Pancreas (tissue), 10 donors: ENCODE measurements at places on chromosomes 3 and 15.

GRCh38 chr3:60728006-60728405 is 523.2 kb downstream of the FHIT start:
- no peaks in the 10 kb centered on the region for H3K4me1 ChIP-seq
- no peaks in the 10 kb centered on the region for H3K27me3 ChIP-seq
- no peak for DNase-seq

GRCh38 chr3:177731644-177732268 is 534.5 kb upstream of the TBL1XR1 start:
- H3K27ac ChIP-seq: no peak overlapping the region
- no peak for DNase-seq
- H3K36me3 ChIP-seq: no peaks in the 10 kb centered on the region
- peaks cover 5% of the 10 kb centered on the region for H3K4me1 ChIP-seq
- no peaks in the 10 kb centered on the region for H3K27me3 ChIP-seq

GRCh38 chr15:41285285-41285684 is 47.1 kb downstream of the OIP5 start:
- H3K4me3 ChIP-seq: no peak overlapping the region
- H3K36me3 ChIP-seq: peaks cover 26% of the 10 kb centered on the region
- H3K4me1 ChIP-seq: no peaks in the 10 kb centered on the region
- peak overlapping the region; percentile 91 for H3K27ac ChIP-seq

DNA sequence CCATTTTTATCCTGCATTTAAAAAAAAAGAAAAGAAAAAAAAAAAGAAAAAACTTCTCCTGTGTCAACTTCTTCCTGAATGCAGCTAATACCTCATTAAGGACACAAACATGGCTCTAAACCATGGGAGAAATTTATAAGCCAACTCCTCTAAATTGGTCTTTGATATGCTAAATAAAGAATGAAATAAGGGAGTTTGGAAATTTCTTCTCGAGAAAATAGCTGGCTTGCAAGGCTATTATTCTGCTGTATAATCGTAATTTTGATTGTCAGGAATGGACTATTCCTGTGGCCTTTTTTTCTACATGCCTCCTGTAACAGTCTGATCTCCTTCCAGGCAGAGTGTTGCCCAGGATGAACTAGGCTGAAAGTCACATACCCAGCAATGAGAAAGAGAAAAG is 20.6 kb downstream of the CTXND1 start:
- no peaks in the 10 kb centered on the region for H3K27me3 ChIP-seq
- H3K4me3 ChIP-seq: no peak overlapping the region
- no peak overlapping the region for H3K27ac ChIP-seq
- H3K36me3 ChIP-seq: no peaks in the 10 kb centered on the region
- DNase-seq: no peak

- no peak overlapping the region for H3K27ac ChIP-seq
- no peaks in the 10 kb centered on the region for H3K36me3 ChIP-seq
- H3K4me3 ChIP-seq: no peak overlapping the region
- H3K27me3 ChIP-seq: no peaks in the 10 kb centered on the region
- no peaks in the 10 kb centered on the region for H3K4me1 ChIP-seq
These were observed 39.4 kb downstream of the KPNA1 start for GRCh38 chr3:122475316-122475715.

- no peak overlapping the region for H3K4me3 ChIP-seq
- H3K4me1 ChIP-seq: no peaks in the 10 kb centered on the region
- no peaks in the 10 kb centered on the region for H3K27me3 ChIP-seq
- H3K27ac ChIP-seq: no peak overlapping the region
- DNase-seq: no peak
These were observed 87.4 kb upstream of the MEX3B start for GRCh38 chr15:82133251-82133650.

- H3K27me3 ChIP-seq: no peaks in the 10 kb centered on the region
- no peaks in the 10 kb centered on the region for H3K4me1 ChIP-seq
- no peaks in the 10 kb centered on the region for H3K36me3 ChIP-seq
- peak overlapping the region; percentile 76 for H3K4me3 ChIP-seq
- no peak for DNase-seq
These were observed 648 bp upstream of the P2RY1 start for GRCh38 chr3:152834191-152834775.

DNA sequence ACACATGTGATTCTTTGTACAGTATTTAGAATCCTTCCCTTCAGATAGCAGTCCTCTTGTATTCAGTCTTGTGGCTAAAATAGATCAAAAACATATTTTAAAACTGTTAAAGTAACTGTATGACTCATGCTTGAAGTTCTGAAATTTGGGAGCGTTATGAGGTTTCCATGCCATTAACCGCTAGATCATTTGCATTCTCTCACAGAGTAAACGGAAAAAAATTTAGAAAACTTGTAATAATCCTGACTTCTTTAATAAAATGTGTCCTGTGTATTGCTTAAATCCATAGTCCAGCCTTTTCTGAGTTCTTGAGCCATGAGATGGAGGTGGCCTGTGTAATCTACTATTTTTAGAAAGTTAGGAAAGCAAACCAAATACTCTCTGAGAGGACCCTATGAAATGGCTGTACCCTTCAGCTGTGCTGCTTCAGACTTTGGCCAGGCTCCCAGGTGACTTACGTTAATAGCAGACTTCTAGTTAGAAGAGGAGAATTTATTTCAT is 33.8 kb downstream of the MBNL1 start:
- peak overlapping the region; percentile 8 for H3K4me3 ChIP-seq
- H3K27ac ChIP-seq: peak overlapping the region; percentile 59
- no peak for DNase-seq
- peaks cover 57% of the 10 kb centered on the region for H3K4me1 ChIP-seq

DNA sequence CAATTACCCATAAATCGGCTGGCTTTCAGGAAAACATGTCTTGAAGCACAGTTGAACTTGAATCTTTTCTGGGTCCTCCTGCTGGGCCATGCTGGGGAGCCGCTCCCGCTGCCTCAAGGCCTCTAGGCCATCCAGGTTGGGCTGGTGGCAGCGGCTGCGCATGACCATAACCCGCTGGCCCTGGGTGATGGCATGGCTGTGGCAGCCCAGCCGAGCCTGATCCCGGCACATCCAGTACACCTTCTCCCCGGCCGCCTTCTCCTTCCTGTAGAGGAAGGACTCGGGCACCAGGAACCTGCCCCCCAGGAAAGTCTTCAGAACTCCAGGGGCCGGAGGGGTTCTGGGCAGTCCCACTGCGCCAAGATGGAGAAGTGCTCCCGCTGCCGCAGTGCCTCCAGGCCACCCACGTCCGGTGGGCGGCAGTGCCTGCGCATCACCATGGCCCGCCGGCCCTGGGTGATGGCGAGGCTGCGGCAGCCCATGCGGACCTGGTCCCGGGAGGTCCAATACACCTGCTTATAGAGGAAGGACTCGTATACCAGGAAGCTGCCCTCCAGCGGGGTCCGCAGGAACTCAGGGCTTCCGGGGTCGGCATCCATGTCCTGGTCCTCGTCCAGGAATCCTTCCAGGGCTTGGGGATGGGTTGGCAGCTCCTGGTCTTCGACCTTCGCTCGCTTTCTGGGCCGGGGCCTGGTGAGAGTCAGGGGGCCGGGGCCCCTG is 84.3 kb upstream of the FXR1 start:
- DNase-seq: peak; percentile 15
- H3K27ac ChIP-seq: no peak overlapping the region
- no peak overlapping the region for H3K4me3 ChIP-seq
- H3K27me3 ChIP-seq: no peaks in the 10 kb centered on the region

- no peak overlapping the region for H3K27ac ChIP-seq
- H3K4me1 ChIP-seq: no peaks in the 10 kb centered on the region
- H3K36me3 ChIP-seq: no peaks in the 10 kb centered on the region
- DNase-seq: no peak
- H3K27me3 ChIP-seq: no peaks in the 10 kb centered on the region
These were observed 159.8 kb upstream of the NUDT16 start for GRCh38 chr3:131221731-131222130.

DNA sequence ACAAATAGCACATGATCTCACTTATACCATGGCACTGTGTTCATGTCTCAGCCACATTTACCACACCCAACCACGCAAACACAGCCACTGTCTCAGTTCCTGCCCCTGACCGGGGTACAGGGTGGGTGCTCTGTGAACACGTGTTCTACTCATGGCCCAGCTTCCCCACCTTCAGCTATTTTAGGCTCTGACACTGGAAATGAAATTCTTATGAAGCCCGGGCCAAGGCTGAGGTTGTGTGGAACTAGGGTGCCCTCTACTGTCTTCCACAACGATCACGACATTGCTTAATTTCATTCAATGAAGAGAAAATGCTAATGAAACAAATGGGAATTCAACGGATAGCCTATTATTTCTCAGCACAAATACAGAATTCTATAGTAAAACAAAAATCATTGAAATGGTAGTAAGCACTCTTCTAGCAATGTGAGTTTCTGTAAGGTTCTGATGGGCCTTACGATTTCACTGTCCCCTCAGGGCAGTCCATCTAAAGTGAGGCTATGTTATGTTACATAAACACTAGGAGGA is 2.1 kb upstream of the GABRA5 start:
- peaks cover 28% of the 10 kb centered on the region for H3K27me3 ChIP-seq
- DNase-seq: no peak
- H3K4me3 ChIP-seq: no peak overlapping the region
- H3K4me1 ChIP-seq: no peaks in the 10 kb centered on the region
- H3K36me3 ChIP-seq: no peaks in the 10 kb centered on the region
- H3K27ac ChIP-seq: no peak overlapping the region

GRCh38 chr3:188306435-188307005 is 152.6 kb downstream of the LPP start:
- no peak overlapping the region for H3K4me3 ChIP-seq
- no peaks in the 10 kb centered on the region for H3K27me3 ChIP-seq
- peaks cover 22% of the 10 kb centered on the region for H3K4me1 ChIP-seq
- H3K36me3 ChIP-seq: no peaks in the 10 kb centered on the region

- no peak overlapping the region for H3K27ac ChIP-seq
- no peaks in the 10 kb centered on the region for H3K27me3 ChIP-seq
- H3K4me1 ChIP-seq: no peaks in the 10 kb centered on the region
- no peak for DNase-seq
These were observed 76.2 kb upstream of the OXTR start for GRCh38 chr3:8845641-8846040.

GRCh38 chr3:112776836-112777235 is 69.8 kb downstream of the CD200R1L start:
- H3K4me1 ChIP-seq: no peaks in the 10 kb centered on the region
- H3K27me3 ChIP-seq: no peaks in the 10 kb centered on the region
- H3K4me3 ChIP-seq: no peak overlapping the region
- no peak for DNase-seq
- no peak overlapping the region for H3K27ac ChIP-seq

DNA sequence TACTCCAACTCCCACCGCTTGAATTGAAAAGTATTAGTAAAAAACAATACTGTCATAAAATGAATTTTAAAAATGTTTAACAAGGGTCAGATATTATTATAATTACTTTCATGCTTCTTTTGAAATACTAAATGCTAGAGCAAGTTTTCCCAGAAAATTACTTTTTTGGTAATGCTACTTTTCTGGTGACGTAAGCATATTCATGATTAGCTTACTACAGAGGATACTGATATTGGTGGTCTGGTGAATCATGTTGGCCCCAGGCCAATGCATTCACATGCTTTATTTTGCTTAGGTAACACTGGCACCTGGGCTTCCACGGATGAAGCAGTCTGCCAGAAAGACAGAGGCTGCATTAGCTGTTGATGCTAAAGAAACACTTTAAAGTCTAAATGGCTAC is 12.4 kb downstream of the SPATA16 start:
- no peaks in the 10 kb centered on the region for H3K36me3 ChIP-seq
- no peak overlapping the region for H3K27ac ChIP-seq
- H3K4me1 ChIP-seq: no peaks in the 10 kb centered on the region
- no peaks in the 10 kb centered on the region for H3K27me3 ChIP-seq
- DNase-seq: no peak

- H3K4me1 ChIP-seq: no peaks in the 10 kb centered on the region
- no peak for DNase-seq
- H3K4me3 ChIP-seq: no peak overlapping the region
- H3K36me3 ChIP-seq: no peaks in the 10 kb centered on the region
These were observed 1306.3 kb upstream of the EPHA6 start for GRCh38 chr3:95508124-95508523.

GRCh38 chr3:98657457-98657856 is 64.0 kb upstream of the CPOX start:
- H3K27ac ChIP-seq: no peak overlapping the region
- no peaks in the 10 kb centered on the region for H3K27me3 ChIP-seq
- no peaks in the 10 kb centered on the region for H3K36me3 ChIP-seq
- DNase-seq: peak; percentile 81
- no peak overlapping the region for H3K4me3 ChIP-seq

DNA sequence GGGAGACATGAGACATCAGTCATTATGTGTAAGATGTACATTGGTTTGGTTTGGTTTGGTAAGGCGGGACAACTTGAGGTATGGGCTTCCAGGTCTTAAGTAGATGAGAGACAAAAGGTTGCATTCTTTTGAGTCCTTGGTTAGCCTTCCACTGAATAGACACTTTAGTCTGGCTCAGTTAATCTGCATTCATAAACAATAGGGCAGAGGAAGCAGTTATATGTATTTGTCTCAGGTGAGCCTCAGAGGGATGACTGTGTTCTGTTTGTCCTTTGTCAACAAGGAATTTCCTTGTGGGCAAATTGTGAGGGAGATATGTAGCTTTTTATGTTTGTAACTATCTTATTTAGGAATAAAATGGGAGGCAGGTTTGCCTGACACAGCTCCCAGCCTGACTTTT is 50.4 kb downstream of the TCF12 start:
- H3K27ac ChIP-seq: peak overlapping the region; percentile 63
- H3K4me1 ChIP-seq: peaks cover 30% of the 10 kb centered on the region
- H3K4me3 ChIP-seq: peak overlapping the region; percentile 4
- no peaks in the 10 kb centered on the region for H3K27me3 ChIP-seq

GRCh38 chr3:58217209-58217811 is 6.5 kb upstream of the DNASE1L3 start:
- peaks cover 8% of the 10 kb centered on the region for H3K4me1 ChIP-seq
- H3K4me3 ChIP-seq: no peak overlapping the region
- peak; percentile 60 for DNase-seq
- H3K27me3 ChIP-seq: no peaks in the 10 kb centered on the region
- no peaks in the 10 kb centered on the region for H3K36me3 ChIP-seq

GRCh38 chr3:107065094-107065861 is 312.0 kb upstream of the CCDC54 start:
- no peaks in the 10 kb centered on the region for H3K4me1 ChIP-seq
- DNase-seq: no peak
- no peaks in the 10 kb centered on the region for H3K36me3 ChIP-seq
- H3K27me3 ChIP-seq: no peaks in the 10 kb centered on the region
- H3K4me3 ChIP-seq: no peak overlapping the region

DNA sequence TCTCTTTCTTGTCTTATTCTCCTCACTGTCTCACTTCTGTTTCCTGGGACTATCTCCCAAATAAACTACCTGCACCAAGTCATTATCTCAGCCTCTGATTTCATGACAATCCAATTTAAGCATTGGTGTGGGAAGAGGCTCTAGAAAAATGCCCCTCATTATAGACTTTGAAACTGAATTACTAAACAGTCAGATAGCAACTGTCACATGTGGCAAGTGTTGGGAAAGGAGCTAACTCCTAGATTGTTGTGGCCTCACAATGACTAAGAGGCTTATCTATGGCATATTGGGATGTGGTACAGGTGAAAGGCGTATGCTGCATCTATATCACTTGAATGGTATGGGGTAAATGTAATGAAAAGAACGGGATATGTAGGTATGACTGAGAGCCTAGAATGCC is 103.5 kb upstream of the CCDC54 start:
- DNase-seq: no peak
- H3K36me3 ChIP-seq: no peaks in the 10 kb centered on the region
- H3K27me3 ChIP-seq: no peaks in the 10 kb centered on the region
- H3K4me1 ChIP-seq: no peaks in the 10 kb centered on the region
- H3K27ac ChIP-seq: no peak overlapping the region
- H3K4me3 ChIP-seq: no peak overlapping the region
